ENCODE measurements at places on chromosomes 7 and 10.
A peak's percentile ranks its signal among the peaks of the same experiment; 100 is the strongest.

GRCh38 chr7:75823198-75823910 is 9.7 kb upstream of the CCL24 start:
- DNase-seq: no peak

DNA sequence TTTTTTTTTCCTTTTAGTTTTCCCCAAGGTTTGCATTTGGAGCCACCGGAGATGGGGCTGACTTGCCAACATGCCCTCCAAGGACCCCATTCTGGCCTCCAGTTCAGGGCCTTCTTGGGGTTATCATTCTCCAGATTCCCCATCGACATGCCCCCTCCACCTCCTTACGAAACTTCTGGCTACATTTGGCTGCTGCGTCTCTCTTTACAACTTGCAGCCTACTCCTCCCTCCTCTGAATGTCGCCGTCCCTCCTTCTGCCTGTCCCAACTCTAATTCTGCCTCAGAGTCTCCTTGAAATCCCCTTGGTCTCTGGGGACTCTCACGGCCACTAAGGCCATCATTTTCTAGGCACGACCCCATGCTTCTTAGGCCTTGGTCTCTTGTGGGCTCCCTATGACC is 72.2 kb upstream of the PODXL start:
- no peak for DNase-seq

DNA sequence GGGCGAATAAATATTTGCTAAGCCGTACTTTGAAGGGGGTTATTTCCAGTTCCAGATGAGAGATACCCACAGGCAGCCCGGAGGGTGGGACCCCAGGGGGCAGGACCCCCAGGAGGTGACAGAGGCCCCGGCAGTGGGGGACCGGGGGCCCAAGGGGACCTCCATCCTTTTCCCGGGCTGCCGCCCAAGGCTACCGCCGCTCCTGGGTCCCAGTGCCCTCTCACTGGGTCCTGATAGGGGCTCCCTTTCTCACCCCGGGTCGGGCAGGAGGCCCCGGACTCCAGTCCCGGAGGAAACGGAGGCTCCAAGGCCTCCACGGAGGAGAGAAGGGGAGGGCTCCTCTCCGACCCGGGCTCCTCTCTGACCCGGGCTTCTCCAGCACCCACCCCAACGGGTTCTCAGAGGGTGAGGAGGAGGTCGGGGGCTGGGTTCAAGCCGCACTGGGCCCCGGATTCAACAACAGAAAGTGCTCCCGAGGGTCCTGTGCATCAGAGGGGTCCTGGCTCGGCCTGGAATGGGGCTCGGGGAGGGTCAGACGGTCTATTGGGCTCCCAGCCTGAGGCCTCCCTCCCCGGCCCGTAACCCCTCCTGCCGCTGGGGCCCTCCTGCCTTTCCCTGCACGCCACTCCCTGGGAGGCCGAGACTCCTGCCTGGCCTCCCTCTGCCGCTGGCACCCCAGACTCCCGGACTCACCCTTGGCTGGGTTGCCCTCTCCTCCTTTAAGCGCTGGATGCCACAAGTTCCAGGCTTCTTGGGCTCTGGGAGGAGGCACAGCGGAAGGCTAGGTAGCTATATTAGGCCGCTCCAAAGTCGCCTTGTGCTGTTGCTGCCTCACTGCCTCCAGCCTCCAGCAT is 62.5 kb downstream of the ZNF37A start:
- DNase-seq: no peak

DNA sequence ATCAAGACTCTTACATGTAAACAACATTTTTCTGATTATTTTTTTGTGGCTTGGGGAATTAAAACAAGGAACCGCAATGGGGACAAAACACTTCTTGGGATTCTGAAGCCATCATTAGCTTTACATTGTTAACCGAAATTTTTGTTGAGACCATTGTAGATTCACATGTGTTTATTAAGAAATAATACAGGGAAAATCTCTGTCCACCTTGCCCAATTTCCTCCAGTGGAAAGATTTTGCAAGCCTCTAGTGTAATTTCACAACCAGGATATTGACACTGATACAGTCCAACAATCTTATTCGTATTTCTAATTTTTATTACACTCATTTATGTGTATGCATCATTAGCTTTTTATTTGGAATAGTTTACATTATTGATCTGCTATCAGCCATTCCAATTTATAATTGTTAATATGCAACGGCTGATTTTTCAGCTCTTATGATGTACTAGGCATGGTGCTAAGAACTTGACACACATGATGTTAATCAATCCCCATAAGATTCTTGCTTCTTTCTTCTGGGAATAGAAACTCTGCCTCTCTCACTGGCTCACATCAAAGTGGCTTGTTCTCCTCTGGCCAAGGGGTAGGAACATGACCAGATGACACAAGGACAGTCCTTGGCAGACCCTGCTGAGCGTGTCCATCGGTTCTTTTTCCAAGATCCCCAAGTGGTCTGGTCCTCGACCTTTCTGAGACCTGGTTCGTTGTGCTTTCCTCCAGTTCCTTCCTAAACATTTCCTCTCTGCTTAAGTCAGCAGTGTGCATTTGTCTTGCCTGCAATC is 137.6 kb downstream of the ADAM12 start:
- DNase-seq: no peak

DNA sequence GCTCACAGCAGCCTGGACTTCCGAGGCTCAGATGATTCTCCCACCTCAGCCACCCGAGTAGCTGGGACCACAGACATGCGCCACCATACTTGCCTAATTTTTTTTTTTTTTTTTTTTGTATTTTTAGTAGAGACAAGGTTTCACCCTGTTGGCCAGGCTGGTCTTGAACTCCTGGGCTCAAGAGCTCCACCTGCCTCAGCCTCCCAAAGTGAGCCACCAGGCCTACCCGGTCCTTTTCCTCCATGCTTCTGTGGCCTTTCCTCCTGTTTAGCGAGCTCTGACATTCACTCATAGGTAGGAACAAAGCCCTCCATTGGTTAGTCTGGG is 50.1 kb upstream of the SRPK2 start:
- no peak for DNase-seq

GRCh38 chr10:128072941-128073645 is 53.1 kb downstream of the MKI67 start:
- DNase-seq: no peak

- DNase-seq: no peak
Observed at GRCh38 chr10:117536866-117537435, 5.6 kb upstream of the EMX2 start.

DNA sequence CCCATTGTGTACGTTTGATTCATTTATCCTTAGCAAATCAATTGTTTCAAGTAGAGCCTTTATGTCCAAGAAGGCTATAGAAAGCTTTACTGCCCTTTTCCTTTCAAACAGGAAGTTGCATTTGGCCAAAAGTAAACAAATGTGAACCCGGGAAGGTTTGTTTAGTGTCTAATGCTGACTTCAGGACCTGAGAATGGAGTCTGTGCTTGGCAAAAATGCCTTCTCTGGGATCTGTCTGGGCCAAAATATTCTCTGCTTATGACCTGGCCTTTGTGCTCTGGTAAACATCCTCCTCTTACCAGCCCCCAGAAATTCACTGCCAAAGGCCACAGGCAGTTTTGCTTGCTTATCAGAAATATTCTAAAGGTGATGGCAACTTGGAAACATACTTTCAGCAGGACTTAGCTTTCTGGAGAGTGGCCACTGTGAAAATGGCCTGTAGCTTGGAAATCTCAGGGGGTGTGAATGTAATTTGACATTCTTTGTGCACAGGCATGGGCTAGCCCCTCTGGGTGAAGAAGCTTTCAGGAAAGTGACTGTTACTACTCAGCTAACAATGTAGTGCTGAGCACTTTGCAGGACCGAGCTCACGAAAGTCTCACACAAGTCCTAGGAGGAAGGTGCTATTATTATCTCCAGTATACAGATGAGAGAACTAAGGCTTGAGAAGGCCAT is 199.5 kb downstream of the PTEN start:
- no peak for DNase-seq

GRCh38 chr10:131113709-131114291 is 197.7 kb downstream of the TCERG1L start:
- DNase-seq: no peak

GRCh38 chr7:17770710-17771375 is 169.5 kb downstream of the SNX13 start:
- no peak for DNase-seq

DNA sequence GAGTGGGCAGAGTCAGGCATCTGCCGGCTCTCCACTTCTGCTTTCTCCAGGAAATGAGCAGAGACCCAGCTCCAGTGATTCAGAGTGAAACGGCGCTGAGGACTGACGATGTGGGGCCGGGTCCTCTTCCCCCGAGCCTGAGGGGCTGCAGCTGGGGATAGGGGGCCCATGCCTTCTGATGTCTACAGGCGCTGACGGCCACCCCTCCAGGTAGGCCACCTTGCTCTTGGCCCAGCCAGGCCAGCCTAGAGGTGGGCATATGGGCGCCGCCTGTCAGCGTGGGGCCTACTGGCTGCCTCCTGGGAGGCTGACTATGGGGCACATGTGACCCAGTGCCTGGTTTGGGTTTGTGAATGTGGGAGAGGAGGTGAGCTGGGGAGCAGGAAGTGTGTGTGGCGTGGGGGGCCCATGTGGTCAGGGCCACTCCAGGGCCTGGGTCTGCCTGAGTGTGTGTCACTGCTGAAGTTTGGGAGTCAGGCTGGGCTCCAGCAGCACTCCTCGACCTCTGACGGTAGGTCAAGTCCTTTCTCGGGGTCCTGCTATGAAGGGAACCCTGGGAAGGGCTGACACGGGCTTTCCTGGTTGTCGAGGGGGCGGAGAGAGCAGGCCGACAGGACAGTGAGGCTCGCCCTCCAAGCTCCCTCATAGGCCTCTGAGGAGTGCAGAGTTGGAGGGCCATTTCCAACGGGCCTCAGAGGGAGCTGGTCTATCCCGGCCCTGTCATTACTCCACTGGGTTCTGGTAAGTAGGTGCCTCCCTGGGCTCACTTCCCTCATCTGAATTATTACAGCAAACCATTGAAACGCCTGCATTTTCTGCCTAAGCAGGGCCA is at the start of gene WDFY4:
Gene WDFY4, plus strand, starts transcription at position 82 of the 832 bp plus-strand sequence. CDS start 24,860 bp downstream, outside the sequence.
- DNase-seq: peak; percentile 62

GRCh38 chr7:130893441-130893894 is 159.5 kb upstream of the KLF14 start:
- no peak for DNase-seq

DNA sequence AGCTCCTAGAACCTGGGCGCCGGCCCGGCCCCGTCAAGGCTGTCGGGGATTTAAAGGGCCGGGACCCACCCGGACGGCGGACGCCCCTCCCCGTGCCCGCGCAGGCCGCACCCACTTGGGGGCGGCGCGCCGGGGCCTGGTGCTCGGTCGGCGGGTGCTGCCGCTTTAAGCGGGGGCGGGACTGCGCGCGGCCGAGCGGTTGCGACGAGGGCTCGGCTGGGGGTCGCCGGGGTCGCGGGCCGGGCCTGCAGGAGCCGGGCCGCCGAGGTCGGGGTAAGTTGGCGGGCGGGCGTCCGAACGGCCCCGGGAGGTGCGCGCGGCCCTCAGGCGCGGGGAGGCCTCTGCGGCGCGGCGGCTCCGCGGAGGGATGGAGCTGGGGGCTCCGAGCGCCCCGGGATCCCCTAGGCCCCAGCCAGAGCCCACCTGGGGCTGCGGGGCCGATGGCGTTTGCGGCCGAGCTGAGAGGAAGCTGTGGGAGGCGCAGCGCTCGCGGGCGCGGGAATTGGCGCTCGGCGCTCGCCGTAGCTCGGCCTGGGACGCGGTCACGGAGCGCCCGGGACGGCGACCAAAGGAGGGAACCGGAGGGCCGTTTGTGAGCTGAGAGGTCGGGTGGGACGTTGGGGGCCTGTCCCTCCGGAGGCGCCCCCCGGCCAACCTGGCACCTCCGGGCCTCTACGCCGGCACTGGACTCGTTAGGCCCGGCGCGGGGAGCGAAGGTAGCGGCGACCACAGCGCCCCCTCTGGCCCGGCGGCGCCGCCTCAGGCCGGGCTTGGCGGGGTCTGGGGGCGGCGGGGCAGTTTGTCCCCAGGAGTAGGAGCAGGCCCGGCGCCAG is at the start of gene TRRAP:
Gene TRRAP, plus strand, starts transcription at position 168 of the 833 bp plus-strand sequence. CDS start 2,619 bp downstream, outside the sequence.
- DNase-seq: no peak

GRCh38 chr7:131537571-131537978 is 18.9 kb downstream of the PODXL start:
- no peak for DNase-seq

DNA sequence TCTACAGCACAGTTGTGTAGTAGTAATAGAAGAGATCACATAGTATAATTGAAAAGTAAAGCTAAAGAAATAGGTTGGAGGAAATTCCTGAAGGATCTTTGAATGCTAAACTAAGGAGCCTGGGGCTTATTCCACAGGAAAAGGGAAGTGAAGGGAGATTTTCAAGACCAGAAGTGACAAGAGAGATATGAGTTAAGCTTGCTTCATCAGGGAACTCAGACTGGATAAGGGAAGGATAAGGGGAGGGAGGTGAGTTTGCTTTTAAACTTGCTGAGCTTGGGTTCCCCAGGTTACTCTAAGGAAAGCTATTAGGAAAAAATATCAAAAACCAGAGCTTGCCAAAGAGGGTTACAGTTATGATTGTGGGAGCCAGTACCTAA is 182.4 kb downstream of the RAPGEF5 start:
- no peak for DNase-seq

DNA sequence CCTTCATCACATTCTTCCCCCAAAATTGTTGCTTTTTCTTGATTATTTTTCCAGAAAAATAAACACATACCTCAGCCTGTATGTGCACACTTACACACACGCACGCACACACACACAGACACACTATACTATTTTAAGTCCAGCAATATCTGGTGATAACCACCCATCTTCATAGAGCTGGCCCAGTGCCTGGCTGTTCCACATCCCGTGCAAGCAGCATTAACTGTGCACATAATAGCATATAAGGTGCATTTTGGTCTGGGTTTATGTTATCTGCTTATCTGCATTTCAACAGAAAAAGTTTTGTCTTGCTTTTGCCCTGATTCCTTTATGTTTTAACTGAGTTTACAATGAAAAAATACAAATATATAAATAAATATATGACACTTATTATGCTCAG is 143.1 kb upstream of the KLF6 start:
- no peak for DNase-seq

Data from vagina (tissue), 2 donors.